Left lung (tissue), 14 donors: ENCODE measurements at places on chromosomes 7 and 10. TPM values are rescaled to one million over a fixed set of nuclear protein-coding genes. Genes with fewer than 3 reads are reported as not detected.

GRCh38 chr10:113362645-113363091 lies 190.2 kb upstream of the HABP2 start:
- no peak for DNase-seq

DNA sequence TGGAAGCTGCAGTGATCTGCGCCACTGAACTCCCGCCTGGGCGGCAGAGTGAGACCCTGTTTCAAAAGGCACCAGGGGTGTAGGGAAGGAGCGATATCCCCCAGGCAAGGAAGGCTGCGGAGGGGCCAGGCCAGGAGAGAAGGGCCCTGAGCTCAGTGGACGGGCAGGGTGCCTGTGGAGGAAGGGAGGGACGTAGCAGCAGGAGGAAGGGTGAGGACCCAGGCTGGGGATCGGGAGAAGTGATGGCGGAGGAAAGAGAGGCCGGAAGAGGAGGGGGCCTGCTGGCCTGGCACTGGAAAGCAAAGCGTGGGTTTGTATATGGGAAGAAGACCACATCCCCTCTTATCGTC lies 45.6 kb downstream of the ALOX5 start:
- peak; percentile 25 for DNase-seq

- DNase-seq: no peak
Observed at GRCh38 chr10:81215498-81215897, 659.5 kb upstream of the NRG3 start.

DNA sequence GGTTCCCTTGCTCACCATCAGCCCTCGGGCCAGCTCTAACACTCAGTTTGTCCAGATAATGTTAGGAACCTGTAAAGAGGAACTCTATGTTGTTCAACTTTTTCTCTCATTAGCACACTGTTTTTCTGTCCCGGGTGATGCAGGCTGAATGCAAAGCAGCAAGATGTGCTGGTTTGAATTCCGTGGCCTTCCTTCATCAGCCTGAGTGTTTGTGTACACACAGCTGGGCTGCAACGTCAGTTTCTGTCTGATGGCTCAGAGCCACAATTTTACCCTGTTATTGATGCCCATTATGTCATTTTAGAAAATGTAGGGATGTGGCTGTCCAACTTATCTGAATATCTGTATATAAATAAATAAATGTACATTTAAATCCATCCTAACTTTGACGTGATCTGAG lies 152.0 kb downstream of the PLPP4 start:
- no peak for DNase-seq

FAM237B gene
- 0.20 TPM for polyA plus RNA-seq

AGAP9 gene
- 28.3 TPM for polyA plus RNA-seq

PIK3AP1 gene
- polyA plus RNA-seq: 3.5 TPM

WDFY4 gene
- polyA plus RNA-seq: 5.6 TPM

TECTB gene
- not detected for polyA plus RNA-seq
